Muscle of leg (tissue), 16 donors: ENCODE measurements at places on chromosomes 7 and 10.

DNA sequence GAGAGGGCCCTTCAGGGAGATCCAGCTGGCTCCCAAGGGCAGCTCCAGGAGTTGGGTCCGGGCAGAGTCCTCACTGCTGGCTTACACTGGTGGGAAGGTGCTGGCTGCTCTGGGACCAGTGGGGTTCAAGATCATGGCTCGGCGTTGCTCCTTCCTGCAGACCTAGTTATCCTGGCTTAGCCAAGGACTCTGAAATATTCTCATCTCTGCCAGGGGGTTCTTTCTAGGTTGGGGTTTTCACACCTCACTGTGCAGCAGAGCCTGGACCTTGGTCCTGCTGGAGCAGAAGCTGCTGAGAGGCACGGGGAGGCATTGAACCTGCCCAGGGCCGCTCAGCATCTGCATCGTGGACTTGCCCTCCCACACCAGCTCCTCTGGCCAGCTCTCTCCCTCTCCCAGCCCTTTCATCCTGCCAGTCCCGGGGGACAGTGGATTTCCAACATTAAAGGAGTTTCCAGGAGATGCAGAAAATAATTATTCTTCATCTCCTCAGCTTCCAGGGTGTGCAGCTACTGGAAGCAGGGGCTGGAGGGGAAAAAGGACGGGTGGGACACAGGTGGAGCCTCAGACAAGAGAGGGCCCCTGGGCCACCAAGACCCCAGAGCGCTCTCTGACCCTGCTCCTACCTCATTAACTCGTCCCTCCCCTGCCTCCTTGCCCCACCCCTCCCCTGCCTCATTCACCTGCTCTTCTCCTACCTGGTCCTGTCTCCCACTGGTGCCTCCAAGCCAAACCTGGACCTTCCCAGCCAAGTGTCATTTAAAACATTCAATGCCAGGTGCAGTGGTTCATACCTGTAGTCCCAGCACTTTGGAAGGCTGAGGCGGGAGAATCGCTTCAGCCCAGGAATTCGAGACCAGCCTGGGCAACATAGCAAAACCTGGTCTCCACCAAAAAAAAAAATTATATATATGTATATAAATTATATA lies 42.5 kb downstream of the JAKMIP3 start:
- no peak for DNase-seq

DNA sequence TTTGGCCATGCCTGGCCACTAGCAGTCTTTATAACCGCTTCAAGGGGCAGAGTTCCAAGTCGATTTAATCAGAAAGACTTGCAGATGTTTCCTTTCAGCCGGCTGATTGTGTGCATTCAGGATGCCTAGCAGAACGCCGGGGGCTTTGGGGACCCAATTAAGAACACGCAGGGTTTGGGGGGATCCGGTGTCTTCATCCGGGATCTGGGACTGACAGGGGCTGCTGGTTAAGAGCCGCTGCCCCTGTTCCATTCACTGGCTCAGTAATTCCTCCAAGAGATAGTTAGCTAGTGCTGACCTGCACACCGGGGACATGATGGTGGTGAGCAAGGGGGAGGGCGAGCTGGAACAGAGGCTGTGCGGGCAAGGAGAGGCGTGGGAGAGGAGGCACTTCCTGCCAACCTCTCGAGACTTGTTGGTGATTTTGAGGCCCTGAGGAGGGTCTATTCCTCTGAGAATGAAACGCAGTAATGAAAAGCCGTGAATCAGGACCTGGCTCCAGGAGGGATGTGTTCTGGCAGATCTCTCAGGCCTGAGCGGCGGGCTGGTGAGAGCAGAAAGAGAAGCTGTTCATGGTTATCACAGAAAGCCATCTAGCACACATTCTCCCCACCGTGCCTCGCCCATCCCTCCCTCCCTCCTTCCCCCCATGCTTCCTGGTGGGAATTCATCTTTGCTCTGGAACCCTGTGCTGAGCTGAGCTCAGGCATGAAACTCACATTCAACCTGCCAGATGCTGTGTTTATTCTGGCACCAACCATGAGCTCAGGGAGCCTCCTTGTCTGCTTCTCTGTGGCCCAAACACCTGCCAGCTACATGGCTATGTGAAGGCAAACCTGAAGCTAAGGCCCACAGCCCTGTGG lies 152.0 kb downstream of the CCDC3 start:
- peak; percentile 79 for DNase-seq

GRCh38 chr7:70668606-70669358 lies 463.2 kb upstream of the GALNT17 start:
- peak; percentile 65 for DNase-seq

GRCh38 chr7:90067171-90067570 lies 87.1 kb upstream of the STEAP1 start:
- peak; percentile 9 for DNase-seq
